ENCODE measurements at places on chromosomes 6 and 20.

- DNase-seq: no peak
Observed at GRCh38 chr6:169326067-169326799, 72.6 kb upstream of the THBS2 start.

- no peak for DNase-seq
Observed at GRCh38 chr6:44737829-44738528, 350.5 kb downstream of the CDC5L start.

DNA sequence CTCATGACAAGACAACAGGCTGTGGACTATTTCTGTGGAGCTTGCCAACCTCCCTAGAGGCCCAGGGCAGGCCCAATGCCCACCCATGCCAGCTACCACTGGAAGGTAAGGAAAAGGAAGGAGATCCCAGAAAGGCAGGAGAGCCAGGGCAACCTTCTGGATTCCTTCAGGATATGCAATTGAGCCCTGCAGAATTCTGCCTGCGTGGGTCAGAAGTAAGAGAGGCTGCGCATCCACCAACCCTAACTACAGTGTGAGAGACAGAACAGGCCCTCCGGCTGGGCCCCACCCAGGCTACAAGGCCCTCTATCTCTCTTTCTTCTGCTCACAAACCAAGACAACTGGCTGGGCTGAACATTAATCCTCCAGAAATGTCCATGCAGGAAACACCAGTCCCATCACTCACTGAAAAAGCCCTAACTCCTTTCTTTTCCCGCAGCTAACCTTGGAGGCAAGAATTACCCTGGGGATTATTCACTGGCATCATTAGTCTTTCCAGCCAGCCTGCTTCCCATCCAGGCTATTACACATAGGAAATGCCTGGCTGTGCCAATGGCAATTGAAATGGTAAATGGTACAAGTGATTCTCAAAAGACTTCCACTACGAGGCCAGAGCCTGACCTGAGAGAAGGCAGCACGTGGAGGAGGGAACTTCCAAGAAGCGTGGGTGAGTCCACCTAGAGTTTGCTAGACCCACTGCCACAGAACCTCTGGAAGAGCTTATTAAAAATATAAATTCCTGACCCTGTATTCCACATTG lies 15.2 kb downstream of the MAP1LC3A start:
- no peak for DNase-seq

- DNase-seq: no peak
Observed at GRCh38 chr6:57222743-57223077, 603 bp upstream of the RAB23 start.

- no peak for DNase-seq
Observed at GRCh38 chr20:64166721-64167615, 2.7 kb downstream of the MYT1 start.
